ENCODE measurements at places on chromosomes 7 and 10.

DNA sequence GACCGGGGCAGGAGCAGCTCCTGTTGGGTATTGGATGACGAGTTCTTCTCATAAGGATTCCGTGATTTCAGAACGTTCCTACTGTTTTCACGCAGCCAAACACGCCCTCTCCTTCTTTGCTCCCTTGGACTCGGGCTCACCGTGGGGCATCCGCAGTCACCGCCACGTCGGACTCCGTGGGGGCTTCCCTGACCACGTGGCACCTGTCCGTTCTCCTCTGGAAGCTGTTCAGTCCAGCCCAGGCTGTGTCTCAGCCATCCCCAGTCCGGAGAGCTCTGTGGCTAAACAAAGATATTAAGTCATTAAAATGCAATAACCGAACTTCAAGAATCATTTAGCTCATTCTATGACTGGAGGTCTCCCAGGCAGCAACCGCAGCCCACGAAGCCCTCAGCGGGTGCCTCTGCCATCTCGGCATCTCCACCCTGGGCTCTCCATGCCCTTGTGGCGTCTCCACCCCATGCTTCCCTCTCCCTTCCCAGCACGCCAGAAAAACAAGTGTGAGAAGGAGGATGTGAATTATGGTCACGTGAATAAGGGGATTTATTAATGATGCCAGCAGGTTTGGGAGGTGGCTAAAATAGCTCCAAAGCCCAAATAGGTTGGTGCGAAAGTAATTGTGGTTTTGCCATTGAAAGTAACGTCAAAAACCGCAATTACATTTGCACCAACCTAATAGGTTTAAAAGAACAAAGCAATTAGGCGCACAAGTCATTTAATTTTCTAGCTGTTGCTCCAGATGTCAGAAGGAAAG lies 224.6 kb upstream of the PPP2R2D start:
- DNase-seq, result no peak

GRCh38 chr7:151732834-151733592 lies 143.9 kb downstream of the PRKAG2 start:
- DNase-seq, result no peak

GRCh38 chr7:43758822-43759683 lies 573 bp downstream of the BLVRA start:
- DNase-seq, result no peak

DNA sequence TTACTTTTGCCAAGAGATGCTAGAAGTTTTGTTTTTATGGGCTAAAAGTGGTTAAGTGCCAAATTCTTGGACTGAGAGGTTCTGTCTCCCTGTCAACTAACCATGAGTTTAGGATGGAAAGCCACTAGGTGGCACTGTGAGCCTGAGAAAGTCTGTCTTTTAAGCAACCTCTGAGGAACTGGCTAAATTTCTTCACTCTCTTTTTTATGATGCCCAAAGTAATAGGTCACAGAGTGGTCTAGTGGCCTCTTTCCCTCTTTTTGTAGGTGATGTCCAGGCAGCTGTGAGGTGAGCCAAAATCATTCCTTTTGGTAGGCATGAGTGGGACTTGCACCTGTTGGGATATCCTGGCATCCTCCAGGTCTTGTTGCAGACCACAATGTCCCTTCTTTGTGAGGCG lies 56.8 kb downstream of the SND1 start:
- DNase-seq, result peak; percentile 66

- DNase-seq, result no peak
Measured at GRCh38 chr10:31064348-31064747, 32.7 kb upstream of the ZNF438 start.

DNA sequence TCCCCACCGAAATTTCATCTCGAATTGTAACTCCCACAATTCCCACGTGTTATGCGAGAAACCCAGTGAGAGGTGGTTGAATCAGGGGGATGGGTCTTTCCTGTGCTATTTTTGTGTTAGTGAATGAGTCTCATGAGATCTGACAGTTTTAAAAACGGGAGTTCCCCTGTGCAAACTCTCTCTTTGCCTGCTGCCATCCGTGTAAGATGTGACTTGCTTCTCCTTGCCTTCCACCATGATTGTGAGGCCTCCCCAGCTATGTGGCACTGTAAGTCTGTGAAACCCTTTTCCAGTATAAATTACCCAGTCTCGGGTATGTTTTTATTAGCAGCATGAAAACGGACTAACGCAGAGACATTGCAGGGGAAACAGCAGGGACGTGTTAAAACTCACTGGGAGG lies 5.3 kb upstream of the OLAH start:
- DNase-seq, result no peak

DNA sequence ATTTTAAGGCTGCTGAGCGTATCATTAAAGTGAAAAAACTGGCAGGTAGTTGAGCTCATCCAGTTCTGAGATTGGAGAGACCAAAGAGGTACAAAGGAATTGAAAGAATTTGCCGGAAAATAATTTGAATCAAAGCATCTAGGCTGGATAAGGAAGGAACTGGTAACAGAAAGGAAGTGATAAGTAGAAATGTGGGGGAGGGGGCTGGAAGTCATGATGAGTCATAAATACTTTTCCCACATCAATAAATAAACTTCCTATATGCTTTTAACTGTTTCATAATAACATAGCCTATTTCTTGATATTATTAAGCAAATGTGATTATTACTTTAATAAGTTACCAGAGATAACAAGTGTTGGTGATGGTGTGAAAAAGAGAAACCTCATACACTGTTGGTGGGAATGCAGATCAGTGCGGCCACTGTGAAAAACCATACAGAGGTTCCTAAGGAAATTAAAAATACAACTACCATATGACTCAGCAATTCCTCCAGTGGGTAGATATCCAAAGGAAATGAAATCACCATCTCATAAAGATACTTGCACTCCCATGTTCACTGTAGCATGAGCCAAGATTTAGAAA lies 27.0 kb downstream of the ZNF438 start:
- no peak for DNase-seq

- DNase-seq, result no peak
Measured at GRCh38 chr7:88540012-88540411, 219.5 kb upstream of the ZNF804B start.

- DNase-seq, result no peak
Measured at GRCh38 chr10:32379318-32379949, 32.5 kb upstream of the EPC1 start.
